ENCODE measurements at places on chromosomes 5 and 9.

- no peak for DNase-seq
Measured at GRCh38 chr5:138457531-138458275, 7.6 kb upstream of the EGR1 start.

GRCh38 chr5:83827111-83827557 is 106.5 kb upstream of the HAPLN1 start:
- DNase-seq = no peak

DNA sequence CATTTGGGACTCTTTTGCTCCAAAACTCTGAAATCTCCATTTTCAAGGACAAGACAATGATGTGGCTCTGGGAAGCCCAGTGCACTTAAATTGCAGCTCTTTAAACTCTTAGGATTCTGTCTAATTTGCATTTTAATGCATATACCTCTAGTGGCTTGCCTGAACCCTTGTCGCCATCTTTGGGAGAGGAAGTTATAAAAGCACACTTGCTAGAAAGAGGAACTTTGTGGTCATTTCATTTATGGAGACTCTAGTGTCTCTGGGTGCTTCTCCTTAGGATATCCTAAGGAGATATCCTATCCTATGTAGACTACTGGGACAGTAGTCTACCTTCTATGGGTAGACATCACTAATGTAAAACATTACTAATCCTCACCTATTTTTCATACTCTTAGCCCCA is 77.3 kb upstream of the SLC1A3 start:
- DNase-seq = no peak

GRCh38 chr5:6705959-6706358 is 7.3 kb upstream of the TENT4A start:
- DNase-seq = no peak

DNA sequence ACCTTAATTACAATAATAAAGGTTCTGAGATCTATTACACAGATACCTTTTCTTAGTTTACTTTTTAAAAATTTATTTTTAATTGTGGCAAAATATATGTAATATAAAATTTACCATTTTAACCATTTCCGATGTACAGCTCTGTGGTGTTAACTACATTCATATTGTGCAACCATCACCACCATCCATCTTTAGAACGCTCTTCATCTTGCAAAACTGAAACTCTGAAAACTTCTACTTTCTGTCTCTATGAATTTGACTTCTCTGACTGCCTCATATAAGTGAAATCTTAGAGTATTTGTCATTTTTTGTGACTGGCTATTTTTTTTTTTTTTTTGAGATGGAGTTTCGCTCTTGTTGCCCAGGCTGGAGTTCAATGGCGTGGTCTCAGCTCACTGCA is 26.8 kb downstream of the WWC1 start:
- DNase-seq = no peak

DNA sequence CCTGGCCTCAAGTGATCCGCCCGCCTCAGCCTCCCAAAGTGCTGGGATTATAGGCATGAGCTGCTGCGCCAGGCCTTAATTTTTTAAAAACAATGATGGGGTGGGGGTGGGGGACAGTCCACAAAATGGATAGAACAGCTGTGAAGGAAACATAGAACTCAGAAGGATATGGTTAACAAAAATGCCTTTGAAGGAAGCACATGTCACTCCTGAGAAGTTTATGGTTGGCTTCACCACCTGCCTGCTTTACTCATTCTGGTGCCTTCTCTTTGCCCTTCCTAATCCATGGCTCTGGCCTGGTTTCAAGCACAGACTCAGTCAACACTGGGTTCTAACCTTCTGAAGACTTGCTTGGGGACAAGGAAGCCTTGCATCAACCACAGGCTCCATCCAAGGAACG is 10.3 kb downstream of the BAG1 start:
- no peak for DNase-seq

DNA sequence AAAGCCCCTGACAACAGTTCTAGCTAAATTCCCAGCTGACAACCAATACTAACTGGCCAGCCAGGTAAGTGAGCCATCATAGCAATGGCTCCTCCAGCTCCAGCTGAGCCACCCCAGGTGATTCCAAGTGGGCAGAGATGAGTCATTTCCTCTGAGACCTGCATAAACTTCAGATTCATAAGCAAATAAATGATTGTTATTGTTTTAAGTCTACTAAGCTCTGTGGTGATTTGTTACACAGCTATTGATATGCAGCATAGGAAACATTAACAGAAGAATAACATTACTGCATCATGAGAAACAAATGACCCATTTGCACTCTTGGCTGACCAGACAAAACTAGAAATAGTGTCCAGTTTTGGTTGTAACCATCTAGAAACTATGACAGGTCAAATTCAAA is 60.3 kb downstream of the TTC39B start:
- DNase-seq = no peak

- no peak for DNase-seq
Measured at GRCh38 chr5:56594792-56595191, 220.6 kb upstream of the MAP3K1 start.

- no peak for DNase-seq
Measured at GRCh38 chr5:93587597-93588351, 4.8 kb downstream of the NR2F1 start.

GRCh38 chr5:137995077-137995748 is 37.7 kb downstream of the FAM13B start:
- DNase-seq = no peak

GRCh38 chr5:61289669-61290306 is 42.3 kb upstream of the ZSWIM6 start:
- DNase-seq = no peak

DNA sequence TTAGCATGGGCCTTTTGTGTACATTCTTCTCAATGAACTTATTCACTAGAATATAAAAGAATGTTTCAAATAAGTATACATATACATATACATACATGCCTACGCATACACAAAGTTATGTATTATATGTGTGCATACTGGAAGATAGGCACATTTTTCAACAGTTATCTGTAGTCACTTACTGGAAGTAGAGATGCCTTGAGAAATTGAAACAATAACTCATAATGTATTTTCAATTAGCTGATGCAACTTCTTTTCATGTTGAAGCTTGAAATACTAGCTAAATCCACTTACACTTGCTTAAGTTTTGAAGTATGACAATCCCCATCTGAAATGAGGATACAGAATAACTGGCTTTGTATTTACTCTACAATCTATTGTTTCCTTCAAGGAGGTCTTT is 469.0 kb upstream of the PTGER4 start:
- no peak for DNase-seq

- DNase-seq = no peak
Measured at GRCh38 chr5:53076014-53076583, 33.5 kb downstream of the MOCS2 start.

GRCh38 chr5:157267025-157267424 is 1.1 kb downstream of the CYFIP2 start:
- DNase-seq = no peak

DNA sequence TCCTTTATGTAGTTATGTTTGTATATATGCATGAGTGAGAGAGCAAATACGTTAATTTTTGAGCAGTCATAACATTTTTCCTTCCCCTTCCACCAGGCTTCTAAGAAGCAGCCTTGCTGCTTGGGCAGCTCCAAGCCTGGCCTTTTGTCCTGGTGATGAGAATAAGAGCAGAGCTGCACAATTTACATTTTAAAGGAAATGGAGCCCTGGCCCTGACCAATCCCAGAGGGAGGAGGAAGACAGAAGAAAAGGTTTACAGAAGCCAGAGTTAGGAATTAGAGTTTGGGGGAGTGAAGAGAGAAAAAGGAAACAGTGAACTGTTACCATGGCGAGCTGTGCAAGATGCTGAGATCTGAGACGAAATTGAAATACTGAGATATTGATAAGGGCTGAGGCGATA is 25.3 kb upstream of the EFNA5 start:
- no peak for DNase-seq

DNA sequence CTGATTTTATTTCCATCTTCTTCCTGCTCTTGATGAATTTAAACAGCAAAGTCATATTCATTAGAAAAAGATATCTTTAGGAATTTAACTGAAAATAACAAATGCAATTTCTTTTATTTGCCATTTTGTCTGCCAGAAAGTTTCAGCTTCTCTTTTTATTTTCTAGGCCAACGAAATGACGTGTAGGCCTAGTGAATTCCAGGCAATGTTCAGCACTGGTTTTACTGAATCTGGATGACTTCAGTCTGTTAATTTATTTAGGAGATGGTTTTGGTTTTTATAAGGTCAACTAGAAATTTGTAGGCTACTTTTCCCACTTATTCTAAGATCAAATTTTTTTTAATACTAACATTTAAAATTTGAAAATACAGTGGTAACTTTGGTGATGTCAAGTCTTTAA is 129.1 kb upstream of the VCAN start:
- DNase-seq = no peak

- DNase-seq = no peak
Measured at GRCh38 chr9:372128-372527, 157.5 kb downstream of the DOCK8 start.

GRCh38 chr5:120817044-120817985 is 353.2 kb downstream of the PRR16 start:
- no peak for DNase-seq

- DNase-seq = no peak
Measured at GRCh38 chr5:147169399-147169798, 65.4 kb upstream of the STK32A start.

- DNase-seq = no peak
Measured at GRCh38 chr5:134432677-134433359, 21.1 kb upstream of the CDKN2AIPNL start.

DNA sequence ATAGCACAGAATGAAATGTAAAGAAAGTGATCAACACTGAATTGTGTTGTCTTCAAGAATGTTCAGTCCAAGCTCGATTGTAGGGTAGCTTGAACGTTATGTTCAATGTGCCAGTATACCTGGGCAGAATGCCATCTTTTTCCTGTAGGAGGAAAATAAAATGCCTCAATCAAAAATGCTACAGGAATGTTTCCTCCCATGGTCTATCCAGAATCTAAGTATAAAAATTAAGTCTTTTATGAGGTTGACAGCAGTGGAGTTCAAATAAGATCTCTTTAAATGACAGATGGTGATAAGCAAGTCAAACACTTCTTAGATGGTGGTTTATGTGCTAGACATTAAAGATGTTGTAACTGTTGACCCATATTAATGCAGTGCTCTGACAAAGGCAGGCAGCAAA is 488.6 kb downstream of the CSNK1G3 start:
- no peak for DNase-seq

DNA sequence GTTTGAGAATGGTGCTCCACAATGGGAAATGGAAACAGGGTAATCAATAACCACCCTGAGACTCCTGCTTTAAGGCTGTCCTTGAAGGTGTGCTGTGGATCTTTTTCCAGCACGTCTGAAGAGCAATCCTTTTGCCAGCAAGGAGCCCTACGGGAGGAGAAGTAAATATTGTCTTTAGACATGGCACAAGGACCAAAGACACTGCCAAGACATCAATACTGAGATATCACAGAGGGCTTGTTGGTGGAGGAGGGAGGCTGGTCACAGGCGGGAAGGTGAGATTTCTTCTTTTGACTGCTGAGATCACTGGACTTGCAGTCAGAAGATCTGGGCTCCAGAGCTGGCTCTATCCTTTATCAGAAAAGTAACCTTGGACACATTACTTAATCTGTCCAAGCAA is 135.0 kb upstream of the ZNF462 start:
- DNase-seq = no peak

DNA sequence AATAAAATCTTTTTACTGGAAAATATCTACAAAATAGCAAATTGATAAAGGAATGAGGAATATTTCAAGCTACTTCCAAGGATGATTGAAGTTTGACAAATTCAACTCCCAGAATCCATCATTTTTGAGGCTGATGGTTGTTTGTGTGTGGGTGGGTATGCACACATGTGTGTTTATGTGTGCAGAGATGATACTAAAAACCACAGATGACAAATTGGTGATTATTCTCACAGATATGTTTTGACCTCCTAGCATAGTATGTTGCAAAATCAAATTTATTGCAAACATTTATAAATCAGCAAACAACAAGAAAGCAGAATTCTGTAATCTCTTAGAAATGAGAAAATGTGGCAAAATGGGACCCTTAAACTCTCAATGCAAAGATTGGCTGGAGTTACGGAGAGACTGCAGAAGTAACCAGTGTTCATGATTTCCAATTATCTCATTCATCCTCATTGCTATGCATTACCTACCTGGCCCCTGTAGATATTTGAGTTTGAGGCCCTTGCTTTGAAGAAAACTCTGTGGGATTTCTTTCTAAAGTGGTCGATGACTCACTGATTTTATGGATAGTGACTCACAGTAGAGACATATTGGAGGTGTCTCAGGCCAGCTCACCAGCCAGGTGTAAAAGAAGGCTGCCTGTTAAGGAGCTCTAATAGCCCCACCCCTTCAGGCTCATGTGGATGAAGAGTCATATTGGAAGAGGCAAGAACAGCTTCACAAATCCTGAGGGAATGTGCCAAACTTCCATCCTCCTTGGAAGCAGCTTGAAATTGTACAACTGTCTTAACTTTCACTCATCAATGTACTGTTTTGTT is 44.6 kb upstream of the TMC1 start:
- no peak for DNase-seq

- no peak for DNase-seq
Measured at GRCh38 chr5:120464627-120465435, 731 bp downstream of the PRR16 start.

DNA sequence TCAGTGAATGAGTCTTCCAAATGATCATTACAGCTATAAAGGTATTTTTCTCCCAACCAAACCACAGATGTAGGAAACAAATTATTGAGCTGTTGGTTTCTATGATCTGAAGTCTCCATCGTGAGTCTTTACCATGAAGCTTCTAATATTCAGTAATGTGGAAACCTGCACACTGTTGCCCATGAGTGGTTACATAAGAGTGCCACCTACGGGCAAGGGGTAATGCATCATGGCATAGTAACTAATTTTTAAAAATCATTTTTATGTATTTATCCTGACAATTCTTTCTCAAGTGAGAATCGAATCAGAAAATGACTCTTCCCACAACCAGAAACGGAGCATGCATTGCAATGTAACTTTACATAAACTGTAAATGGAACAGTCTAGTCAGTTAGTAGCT is 282.5 kb upstream of the SMARCA2 start:
- DNase-seq = no peak

DNA sequence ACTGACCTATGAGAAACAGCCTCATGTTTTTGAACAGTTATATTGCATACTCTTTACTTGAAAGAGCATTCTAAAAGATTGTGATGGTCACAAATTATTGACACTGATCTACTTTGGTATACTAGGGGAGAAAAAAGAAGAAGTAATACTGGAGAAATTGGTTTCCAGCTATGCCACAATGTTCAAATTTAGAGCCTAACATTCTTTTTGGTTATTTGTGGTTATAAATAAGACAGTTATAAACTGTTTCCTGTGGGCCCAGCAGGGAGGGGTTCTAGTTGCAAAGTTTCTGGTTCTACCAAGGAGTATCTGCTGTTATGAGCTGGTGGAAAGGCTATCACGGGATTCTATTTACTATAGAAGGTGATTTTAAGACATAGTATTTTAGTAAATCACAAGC is 4.8 kb downstream of the CWC27 start:
- no peak for DNase-seq

GRCh38 chr5:124053340-124053739 is 541.4 kb downstream of the CSNK1G3 start:
- no peak for DNase-seq

Measured in stimulated activated CD8-positive, alpha-beta memory T cell treated with anti-CD3 and anti-CD28 coated beads, Interleukin-4, amount 100 ng/mL, for 1 hour (primary cell).